ENCODE measurements at places on chromosomes 2 and 18.

- no peak for DNase-seq
- no peaks in the 10 kb centered on the region for H3K27me3 ChIP-seq
- peaks cover 10% of the 10 kb centered on the region for H3K4me1 ChIP-seq
- no peaks in the 10 kb centered on the region for H3K36me3 ChIP-seq
- H3K27ac ChIP-seq = no peak overlapping the region
- H3K4me3 ChIP-seq = no peak overlapping the region
These were observed 124.2 kb downstream of the LPIN1 start for GRCh38 chr2:11870584-11870983.

GRCh38 chr2:16334886-16335603 is 330.6 kb downstream of the CYRIA start:
- no peaks in the 10 kb centered on the region for H3K36me3 ChIP-seq
- H3K27ac ChIP-seq = no peak overlapping the region
- H3K27me3 ChIP-seq = no peaks in the 10 kb centered on the region
- no peak overlapping the region for H3K4me3 ChIP-seq

DNA sequence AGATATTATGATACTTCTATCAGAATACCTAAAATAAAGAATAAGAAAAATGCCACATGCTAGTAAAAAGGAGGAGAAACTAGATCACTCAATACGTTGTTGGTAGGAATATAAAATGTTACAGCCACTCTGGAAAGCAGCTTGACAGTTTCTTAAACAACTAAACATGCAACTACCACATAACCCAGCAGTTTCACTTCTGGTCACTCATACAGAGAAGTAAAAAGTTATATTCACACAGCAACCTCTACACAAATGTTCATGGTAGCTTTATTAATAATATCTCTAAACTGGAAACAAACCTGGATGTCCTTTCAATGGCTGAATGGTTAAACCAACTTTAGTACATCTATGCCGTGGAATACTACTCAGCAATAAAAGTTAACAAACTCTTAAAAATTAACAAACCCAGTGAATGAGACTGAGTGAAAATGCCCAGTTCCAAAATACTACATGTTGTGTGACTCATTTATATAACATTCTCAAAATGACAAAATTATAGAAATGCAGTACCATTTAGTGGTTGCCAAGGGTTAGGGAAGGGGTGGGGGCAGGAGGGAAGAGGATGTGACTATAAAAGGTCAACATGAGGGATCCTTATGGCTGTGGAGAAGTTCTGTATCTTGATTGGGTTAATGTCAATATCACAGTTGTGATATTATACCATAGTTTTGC is 124.1 kb downstream of the MMADHC start:
- no peaks in the 10 kb centered on the region for H3K4me1 ChIP-seq
- H3K27ac ChIP-seq = no peak overlapping the region
- no peaks in the 10 kb centered on the region for H3K36me3 ChIP-seq
- no peak overlapping the region for H3K4me3 ChIP-seq
- no peaks in the 10 kb centered on the region for H3K27me3 ChIP-seq

GRCh38 chr2:30981510-30981909 is 156.7 kb downstream of the GALNT14 start:
- H3K4me3 ChIP-seq = no peak overlapping the region
- H3K4me1 ChIP-seq = no peaks in the 10 kb centered on the region
- no peaks in the 10 kb centered on the region for H3K27me3 ChIP-seq
- H3K27ac ChIP-seq = no peak overlapping the region
- no peak for DNase-seq

DNA sequence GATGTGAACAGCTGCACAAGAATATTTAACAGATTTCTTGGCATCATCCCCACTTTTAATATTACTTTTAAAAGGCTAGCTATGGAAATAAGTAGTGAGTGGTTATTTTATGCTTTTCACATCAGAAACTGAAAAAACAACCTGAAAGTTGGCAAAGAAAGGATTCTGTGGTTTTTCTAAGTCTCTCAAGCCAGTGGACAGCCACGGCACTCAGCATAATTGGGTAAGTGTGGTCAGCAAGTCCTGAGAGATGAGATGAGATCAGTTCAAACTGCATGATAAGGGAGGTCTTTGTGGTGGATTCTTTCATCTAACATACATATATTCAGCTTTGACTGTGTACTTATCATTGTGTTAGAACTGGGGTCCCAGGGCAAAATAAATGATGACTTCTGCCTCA is 105.2 kb downstream of the LYPD6B start:
- H3K27ac ChIP-seq = no peak overlapping the region
- no peaks in the 10 kb centered on the region for H3K4me1 ChIP-seq
- DNase-seq = no peak

DNA sequence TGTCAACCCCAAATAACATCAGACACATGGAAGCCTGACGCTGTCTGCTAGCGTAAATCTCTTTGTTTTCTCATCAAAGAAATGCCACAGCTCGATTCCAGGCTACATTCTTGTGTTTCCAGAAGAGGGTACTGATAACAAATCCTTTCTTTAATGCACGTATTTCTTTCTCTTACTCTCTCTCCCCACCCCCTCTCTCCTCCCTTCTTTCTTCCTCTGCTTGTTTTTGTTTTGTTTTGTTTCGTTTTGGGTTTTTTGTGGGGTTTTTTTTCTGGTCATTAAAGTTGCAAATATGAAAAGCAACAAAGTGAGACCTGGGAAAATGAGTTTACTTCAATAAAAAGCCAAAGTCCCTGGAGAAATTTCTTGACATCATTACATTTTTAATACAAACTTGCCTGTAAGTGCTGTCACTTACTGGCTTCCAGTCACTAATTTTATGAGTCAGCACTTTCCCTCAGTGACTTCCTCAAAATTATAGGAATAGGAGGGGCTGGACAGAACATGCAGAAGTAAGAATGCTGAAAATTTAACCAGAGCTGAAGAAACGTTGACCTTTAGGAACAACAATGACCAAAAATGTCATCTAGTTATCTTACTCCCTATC is 106.7 kb upstream of the NABP1 start:
- H3K4me1 ChIP-seq = peaks cover 8% of the 10 kb centered on the region
- DNase-seq = no peak
- no peaks in the 10 kb centered on the region for H3K27me3 ChIP-seq
- no peak overlapping the region for H3K27ac ChIP-seq
- H3K4me3 ChIP-seq = no peak overlapping the region

GRCh38 chr2:85502720-85503119 is 36.2 kb upstream of the MAT2A start:
- no peaks in the 10 kb centered on the region for H3K36me3 ChIP-seq
- H3K27me3 ChIP-seq = no peaks in the 10 kb centered on the region
- no peaks in the 10 kb centered on the region for H3K4me1 ChIP-seq
- H3K4me3 ChIP-seq = no peak overlapping the region

GRCh38 chr2:61184263-61184662 is 22.3 kb downstream of the C2orf74 start:
- H3K27ac ChIP-seq = no peak overlapping the region
- H3K27me3 ChIP-seq = no peaks in the 10 kb centered on the region
- no peak overlapping the region for H3K4me3 ChIP-seq
- no peak for DNase-seq

DNA sequence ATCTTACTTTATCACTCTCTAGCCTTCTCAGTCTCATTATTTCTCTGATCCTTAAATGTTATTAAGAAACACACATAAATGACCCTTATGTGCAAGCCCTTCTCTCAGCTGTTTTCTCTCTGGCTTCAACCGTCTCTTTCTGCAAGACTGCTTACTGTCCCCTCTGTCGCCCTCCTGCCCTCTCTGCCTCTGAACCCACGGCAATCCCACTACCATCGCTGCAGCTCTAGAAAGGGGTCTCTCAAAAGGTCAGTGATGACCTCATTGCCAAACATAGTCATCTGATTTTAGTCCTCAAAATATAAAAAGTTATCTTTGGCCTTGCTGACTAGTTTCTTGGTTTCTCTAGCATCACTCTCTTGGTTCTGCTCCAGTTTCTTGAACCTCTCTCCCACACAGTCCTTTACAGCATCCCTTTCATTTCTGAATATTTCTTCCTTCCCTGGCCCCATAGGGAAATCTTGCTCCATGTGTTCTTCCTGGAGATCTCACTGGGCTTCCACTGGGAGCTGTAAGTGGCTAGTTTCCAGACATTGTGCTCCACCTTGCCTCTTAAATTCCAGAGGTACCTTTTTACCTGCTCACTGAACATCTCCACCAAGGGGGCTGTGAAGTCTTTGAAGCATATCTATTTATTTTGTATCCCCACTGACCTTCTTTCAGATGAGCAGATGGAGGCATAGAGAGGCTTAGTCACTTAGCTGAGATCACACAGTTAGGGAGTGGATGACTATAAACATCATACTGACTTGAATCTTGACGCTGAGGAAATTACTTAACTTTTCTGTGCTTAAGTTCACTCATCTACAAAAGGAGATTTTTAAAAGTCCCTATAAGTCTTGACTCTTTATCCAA is 96.2 kb downstream of the PDE1A start:
- H3K4me3 ChIP-seq = no peak overlapping the region
- no peaks in the 10 kb centered on the region for H3K36me3 ChIP-seq
- no peaks in the 10 kb centered on the region for H3K27me3 ChIP-seq
- H3K4me1 ChIP-seq = no peaks in the 10 kb centered on the region
- DNase-seq = no peak

DNA sequence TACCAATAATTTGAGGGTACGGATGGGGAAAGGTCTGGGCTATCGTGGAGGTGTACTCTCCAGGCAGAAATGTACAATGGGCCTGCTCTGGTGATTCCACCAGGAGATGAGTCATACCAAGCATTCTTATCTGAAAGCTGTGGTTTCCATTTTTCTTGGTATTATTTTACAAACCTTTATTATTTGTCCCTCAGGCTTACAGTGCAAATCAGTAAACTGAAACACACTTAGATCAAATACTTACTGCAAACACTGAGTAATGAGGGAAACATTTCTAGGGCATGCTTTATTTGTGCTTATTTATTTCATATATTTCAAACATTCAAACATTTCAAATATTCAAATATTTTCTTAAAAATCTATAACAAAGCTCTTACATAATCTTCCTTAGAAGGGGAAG is 319.8 kb downstream of the RND3 start:
- no peak for DNase-seq
- no peaks in the 10 kb centered on the region for H3K36me3 ChIP-seq
- H3K27ac ChIP-seq = no peak overlapping the region

DNA sequence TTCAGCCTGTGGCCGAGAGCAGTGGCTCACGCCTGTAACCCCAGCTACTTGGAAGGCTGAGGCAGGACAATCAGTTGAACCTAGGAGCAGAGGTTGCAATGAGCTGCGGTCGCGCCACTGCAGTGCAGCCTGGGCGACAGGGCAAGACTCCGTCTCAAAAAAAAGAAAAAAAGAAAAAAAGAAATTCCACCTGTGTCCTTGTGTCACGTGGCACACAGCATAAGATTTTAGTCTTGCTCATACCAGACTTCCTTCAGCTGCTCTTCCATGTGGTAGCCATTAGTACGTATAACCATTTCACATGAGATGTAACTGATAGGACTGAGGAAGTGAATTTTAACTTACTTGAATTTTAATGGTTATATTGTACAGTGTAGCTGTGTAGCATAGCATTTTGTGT is 4.0 kb downstream of the NOP58 start:
- H3K27ac ChIP-seq = no peak overlapping the region
- H3K4me3 ChIP-seq = peak overlapping the region; percentile 25
- DNase-seq = peak; percentile 58
- H3K36me3 ChIP-seq = peaks cover 1% of the 10 kb centered on the region

DNA sequence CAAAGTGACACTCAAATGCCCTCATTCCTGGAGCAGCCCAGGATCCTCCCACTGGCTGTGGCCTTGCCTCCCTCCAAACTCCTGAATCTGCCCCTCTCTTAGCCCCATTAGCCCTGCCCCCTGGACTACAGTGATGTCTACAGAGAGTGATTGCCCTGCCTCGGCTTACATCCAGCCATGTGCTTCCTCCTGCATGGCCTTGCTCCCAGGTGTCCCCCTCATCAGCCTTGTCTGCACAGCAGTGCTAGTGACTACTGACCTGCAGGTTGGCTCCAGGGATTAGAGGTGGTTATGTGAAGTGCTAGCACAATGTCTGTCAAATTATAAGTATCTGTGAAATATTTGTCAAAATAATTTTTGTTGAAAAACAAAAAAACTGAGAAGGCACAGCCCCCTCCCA is 259.1 kb upstream of the MYT1L start:
- no peak for DNase-seq
- no peaks in the 10 kb centered on the region for H3K4me1 ChIP-seq
- no peaks in the 10 kb centered on the region for H3K36me3 ChIP-seq
- H3K4me3 ChIP-seq = no peak overlapping the region

DNA sequence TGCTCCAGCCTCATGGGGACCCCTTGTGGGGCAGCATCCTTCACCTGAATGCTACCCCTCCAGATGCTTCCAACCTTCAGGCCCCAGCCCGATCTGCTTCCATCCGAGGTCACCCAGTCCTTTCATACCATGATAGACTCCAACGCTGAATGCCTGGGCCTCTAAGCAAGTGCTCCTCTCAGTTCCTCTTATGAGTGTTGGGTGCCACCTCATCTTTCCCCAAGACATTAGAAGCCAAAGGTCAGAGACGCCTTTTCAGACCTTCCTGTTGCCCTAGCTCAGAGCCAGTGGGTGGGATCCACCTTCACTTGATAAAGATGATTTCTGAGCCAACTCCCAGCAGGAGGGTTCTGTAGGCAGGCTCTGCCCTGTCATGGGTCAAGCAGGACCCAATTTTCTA is 174.5 kb upstream of the MGAT5 start:
- no peaks in the 10 kb centered on the region for H3K27me3 ChIP-seq
- no peak overlapping the region for H3K27ac ChIP-seq
- H3K36me3 ChIP-seq = no peaks in the 10 kb centered on the region
- H3K4me1 ChIP-seq = no peaks in the 10 kb centered on the region

DNA sequence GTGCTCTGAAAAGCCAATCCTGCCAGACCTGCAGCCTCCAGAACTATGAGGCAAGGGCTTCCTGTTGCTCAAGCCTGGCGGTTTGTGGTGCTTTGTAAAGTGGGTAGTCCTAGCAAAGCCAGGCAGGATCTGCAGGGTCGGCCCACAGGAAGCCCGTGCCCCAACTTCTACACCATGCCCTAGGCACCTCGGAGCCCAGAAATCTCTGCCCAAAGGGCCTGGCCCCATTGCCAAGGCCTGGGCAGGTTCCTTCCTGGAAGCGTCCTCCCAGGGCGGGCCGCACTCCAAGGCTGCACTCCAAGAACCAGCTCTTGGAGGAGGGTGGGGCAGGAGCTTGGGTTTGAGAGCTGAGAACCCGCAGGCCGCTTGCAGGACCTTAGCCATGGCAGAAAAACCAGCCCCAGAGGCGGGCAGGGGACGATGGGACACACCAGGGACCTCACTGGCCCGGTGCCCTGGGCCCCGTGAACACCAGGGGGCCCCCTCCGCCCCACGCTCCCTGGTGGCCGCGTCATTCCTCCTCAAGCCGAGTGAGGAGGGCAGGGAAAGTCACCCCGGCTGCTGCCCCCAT is 37.2 kb upstream of the ID2 start:
- H3K36me3 ChIP-seq = no peaks in the 10 kb centered on the region
- no peaks in the 10 kb centered on the region for H3K27me3 ChIP-seq
- DNase-seq = peak; percentile 14
- no peak overlapping the region for H3K27ac ChIP-seq
- peaks cover 8% of the 10 kb centered on the region for H3K4me1 ChIP-seq
- H3K4me3 ChIP-seq = no peak overlapping the region

GRCh38 chr2:168594778-168595177 is 138.7 kb downstream of the CERS6 start:
- DNase-seq = no peak
- H3K27ac ChIP-seq = no peak overlapping the region
